Head of caudate nucleus (tissue), 42 donors: ENCODE measurements at places on chromosomes 6 and 20.

- DNase-seq, result no peak
Measured at GRCh38 chr6:52925042-52925441, 15.5 kb upstream of the GSTA3 start.

GRCh38 chr20:62748311-62748710 is 39.7 kb downstream of the NTSR1 start:
- DNase-seq, result no peak

GRCh38 chr20:32263398-32263954 is 14.0 kb upstream of the KIF3B start:
- DNase-seq, result no peak

- DNase-seq, result peak; percentile 17
Measured at GRCh38 chr6:163757520-163757919, 343.0 kb downstream of the QKI start.

GRCh38 chr6:14975471-14975817 is 270.4 kb upstream of the JARID2 start:
- DNase-seq, result peak; percentile 19

GRCh38 chr6:75546381-75546780 is 52.8 kb upstream of the FILIP1 start:
- no peak for DNase-seq

DNA sequence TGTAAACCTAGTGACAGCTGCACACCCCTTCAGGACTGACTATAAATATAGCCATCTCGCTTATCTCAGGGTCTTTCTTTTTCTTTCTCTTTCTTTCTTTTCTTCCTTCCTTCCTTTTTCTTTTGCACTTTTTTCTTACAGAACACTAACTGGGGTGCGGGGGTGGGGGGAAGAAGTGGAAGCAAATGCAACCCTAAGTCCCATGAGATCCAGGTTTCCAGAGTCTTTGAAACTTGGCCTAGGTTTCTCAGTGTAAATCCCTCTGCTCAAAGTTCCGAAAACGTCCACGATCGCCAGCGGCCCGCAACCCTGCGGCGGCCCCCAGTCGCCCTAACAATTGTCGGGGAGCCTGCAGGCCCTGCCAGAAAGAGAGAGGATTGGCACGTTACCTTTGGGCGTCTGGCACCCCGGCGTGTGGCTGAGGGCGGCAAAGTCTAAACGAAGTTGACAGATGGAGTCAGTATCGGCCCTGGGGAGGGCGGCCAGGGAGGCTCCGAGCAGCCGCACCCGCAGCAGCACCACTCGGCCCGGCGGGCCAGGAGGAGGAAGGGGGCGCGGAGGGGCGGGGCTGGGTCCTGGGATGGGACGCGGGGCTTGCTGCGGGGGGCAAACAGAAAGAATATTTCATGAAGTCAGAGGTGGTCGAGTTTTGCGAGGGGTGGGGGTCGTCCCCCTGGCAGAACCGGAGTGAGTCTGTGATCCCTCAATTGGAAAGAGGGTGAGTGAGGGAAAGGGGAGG is 577 bp upstream of the FOXF2 start:
- DNase-seq, result no peak

- DNase-seq, result no peak
Measured at GRCh38 chr6:5936140-5936539, 70.6 kb downstream of the NRN1 start.

DNA sequence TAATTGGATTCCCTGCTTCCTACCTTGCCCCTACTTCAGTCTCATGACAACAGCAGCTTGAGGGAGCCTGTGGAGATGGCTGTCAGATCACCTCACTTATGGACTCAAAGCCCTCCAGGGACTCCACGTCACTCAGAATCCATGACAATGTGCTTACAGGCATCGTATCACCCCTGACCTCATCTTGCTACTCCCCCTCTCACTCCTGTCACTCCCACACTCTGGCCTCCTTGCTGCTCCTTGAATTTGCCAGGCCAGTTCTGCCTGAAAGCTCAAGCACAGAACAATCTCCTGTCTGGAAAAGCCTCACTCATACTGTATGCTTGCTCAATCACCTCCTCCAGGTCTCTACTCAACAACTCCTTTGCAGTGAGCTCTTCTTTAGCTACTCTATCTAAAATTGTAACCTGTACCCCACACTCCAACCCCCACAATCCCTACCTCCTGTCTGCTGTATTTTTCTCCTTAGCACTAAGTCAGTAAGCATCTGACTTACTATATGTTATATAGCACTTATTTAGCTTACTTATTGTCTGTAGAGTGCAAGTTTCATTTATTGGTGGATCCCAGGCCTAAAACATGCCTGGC is 10.7 kb upstream of the GSTA4 start:
- DNase-seq, result no peak
